ENCODE measurements at places on chromosomes 5 and 9.

DNA sequence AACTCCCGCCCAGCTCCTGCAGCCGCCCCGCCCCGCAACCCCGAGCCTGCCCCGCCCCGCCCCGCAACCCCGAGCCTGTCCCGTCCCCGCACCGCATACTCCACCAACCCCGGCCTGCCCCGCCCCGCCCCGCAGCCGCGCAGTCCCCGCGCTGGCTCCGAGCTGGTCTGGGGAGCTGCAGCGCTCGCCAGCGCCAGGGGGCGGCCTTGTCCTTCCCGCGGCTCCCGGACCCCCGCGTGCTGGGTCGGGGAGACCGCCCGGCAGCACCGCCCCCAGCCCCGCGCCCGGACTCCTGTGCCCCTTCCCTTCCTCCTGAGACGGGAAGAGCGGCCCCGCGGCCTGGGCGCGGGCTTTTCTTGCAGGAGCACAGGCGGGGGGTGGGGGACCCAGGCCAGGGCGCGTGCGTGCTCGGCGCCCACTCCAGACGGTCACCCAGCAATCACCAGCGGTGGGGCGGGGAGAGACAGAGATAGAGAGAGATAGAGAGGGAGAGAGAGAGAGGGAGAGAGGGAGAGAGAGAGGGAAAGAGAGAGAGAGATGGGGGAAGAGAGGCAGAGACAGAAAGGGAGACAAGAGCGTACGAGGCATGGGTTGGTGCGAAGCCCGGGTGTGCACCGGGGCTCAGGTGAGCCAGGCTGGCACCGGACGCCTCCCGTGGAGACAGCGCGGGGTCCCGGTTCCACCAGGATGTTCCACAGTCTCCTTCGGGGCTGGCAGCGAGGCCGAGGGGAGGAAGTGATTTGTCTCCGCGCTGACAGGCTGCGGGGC lies 14.7 kb upstream of the TMEM250 start:
- no peak for DNase-seq

- DNase-seq, result no peak
Observed at GRCh38 chr5:62974623-62975022, 396.0 kb downstream of the LRRC70 start.

- DNase-seq, result no peak
Observed at GRCh38 chr9:8188723-8189407, 389.3 kb upstream of the DMAC1 start.

DNA sequence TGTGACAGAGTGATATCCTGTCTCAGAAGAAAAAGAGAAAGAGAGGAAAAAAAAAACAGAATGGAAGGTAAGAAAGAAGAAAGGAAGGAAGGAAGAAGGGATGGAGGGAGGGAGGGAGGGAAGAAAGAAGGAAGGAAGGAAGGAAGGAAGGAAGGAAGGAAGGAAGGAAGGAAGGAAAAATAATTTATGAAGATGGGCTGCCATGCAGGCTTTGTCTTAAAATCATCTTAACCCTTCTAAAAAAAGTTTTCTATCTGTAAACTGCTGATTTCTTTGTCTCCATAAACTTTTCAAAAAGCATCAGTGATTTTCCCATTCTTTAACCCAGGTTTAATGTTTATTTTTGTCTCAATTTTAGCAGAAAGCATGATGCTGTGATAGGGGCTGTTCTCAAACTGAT lies 1154.1 kb upstream of the CDH6 start:
- no peak for DNase-seq

DNA sequence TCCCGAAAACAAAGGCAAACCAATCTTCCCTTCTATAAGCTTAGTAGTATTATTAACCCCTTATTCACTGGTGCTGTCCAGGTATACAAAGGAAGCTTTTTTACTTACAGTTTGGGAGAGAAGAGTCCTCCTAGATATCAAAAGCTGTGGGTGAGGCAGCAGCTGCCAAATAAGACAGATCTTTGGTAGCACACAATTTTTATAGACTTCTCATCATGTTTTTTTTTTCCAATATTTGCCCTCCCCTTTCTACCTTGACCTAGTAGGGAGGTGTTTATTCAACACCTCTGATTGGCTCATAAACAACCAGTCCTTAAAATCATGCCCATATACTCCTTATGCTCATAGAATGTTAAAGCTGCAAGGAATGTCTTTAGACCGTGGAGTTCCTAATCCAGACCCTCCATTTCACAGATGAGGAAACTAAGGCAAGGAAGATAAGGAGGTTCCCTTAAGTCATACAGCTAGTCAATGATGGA lies at the start of gene ALDOB:
Gene ALDOB (minus strand): TSS at position 174 of the 479 bp plus-strand sequence. CDS start 4,887 bp downstream, outside the sequence.
- no peak for DNase-seq
